ENCODE measurements at places on chromosomes 12 and 14. TPM values are rescaled to one million over a fixed set of nuclear protein-coding genes. Genes with fewer than 3 reads are reported as not detected.

Gene TEX52
- not detected for total RNA-seq

Gene OR6C2
- total RNA-seq = not detected

Gene FGF6
- not detected for total RNA-seq

Gene KCNK13
- total RNA-seq = not detected

Gene PPP1R36
- total RNA-seq = 0.56 TPM

Gene WASHC4
- 25.4 TPM for total RNA-seq

Gene INHBE
- not detected for total RNA-seq

Data from cardiac ventricle fibroblast (primary cell).